Substantia nigra (tissue), 51 donors: ENCODE measurements at places on chromosomes 11 and 22.

DNA sequence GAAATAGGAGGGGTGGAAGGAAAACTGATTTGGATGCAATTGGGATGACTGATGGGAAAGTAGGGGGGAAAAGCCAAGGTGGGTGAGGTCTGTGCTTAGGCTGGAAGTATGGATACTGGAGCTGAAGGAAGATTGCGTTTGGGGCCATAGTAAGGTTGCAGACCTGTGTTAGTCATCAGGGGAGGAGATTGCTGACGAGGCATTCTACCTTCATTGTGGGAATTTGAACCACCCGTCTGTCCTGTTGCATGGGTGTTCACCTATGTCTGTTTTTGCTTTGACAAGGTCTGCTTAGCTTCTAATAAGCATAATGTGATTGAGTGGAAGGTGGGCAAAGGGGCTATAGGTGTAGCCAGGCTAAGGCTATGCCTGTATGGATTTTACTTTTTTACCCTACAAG, 323.8 kb downstream of the BLID start:
- DNase-seq, result no peak

GRCh38 chr11:3001496-3001895, 9.4 kb upstream of the NAP1L4 start:
- DNase-seq, result peak; percentile 85

GRCh38 chr11:32792948-32793475, 1.4 kb downstream of the CCDC73 start:
- peak; percentile 18 for DNase-seq

DNA sequence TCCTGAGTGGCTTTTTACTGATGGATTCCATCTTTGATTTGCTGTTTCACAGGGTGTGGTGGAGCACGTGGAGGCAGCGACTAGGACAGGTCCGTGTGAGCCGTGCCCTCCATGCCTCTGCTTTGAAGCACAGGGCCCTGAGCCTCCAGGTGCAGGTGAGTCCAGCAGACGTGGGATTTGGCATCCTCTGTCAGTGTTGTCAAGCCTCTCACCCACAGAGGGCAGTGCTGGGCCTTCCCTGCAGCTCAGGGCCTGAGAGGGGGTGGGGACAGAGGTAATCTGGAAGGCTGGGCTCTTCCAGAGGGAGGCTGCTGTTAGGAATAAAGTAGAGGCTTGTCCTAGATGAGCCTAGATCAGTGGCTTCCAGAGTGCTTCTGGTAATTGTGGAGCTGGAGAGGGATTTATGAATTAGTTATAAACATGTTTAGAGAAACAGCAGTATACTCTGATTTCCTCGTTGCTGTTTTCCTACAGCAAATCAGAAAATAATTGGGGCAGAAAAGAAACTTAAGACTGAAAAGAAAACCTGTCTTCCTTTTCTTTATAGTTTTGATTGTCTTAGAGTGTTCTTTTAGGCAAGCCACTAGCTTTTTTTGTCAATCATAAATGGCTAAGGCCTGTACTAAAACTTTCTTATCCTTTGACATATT, 65.0 kb downstream of the SFI1 start:
- DNase-seq, result peak; percentile 44

DNA sequence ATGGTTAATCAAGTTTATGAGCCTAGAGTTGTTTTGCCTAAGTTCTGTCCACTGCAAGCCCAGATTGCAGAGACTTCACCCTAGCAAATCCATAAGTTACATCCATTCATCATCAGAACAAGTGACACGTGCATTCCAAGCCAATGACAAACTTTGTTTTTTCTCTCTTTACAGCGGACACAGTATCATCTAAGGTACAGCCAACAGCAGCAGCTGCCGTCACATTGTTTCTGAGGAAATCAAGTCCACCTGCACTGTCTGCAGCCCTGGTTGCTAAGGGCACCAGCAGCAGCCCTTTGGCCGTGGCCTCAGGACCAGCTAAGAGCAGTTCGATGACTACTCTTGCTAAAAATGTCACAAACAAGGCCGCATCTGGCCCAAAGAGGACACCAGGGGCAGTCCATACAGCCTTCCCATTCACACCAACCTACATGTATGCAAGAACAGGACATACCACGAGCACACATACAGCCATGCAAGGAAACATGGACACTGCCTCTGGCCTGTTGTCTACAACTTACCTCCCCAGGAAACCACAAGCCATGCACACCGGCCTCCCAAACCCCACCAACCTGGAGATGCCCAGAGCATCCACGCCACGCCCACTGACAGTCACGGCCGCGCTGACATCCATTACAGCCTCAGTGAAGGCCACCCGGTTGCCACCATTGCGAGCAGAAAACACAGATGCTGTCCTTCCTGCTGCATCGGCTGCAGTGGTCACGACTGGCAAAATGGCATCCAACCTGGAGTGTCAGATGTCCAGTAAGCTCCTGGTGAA, 155.8 kb downstream of the C11orf91 start:
- DNase-seq, result no peak

GRCh38 chr11:8745431-8746253, 63.0 kb downstream of the RPL27A start:
- DNase-seq, result no peak

DNA sequence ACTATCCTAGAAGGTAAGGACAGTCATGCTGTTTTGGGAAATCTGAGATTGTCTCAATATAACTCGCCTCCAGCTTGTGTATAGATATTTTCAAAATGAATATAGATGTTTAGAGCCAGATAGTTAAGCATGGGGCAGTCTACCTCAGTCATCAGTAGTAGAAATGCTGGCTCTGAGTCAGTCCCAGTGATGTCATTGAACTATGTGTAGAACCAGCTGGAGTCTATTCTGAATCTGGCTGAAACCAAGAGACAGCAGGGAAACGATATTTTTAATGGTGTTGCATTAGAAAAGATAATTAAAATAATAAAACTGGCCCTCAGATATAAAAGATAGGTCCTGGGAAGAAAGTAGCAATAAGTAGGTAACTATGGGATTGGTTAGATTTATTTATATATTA, 25.9 kb downstream of the PIWIL4 start:
- no peak for DNase-seq

- no peak for DNase-seq
Observed at GRCh38 chr11:125173556-125173955, 9.0 kb downstream of the PKNOX2 start.

- DNase-seq, result no peak
Observed at GRCh38 chr11:91947215-91947820, 277.3 kb upstream of the FAT3 start.

- DNase-seq, result no peak
Observed at GRCh38 chr22:23060612-23061400, 9.5 kb upstream of the GNAZ start.

GRCh38 chr11:44868455-44869421, 81.9 kb downstream of the TP53I11 start:
- no peak for DNase-seq

DNA sequence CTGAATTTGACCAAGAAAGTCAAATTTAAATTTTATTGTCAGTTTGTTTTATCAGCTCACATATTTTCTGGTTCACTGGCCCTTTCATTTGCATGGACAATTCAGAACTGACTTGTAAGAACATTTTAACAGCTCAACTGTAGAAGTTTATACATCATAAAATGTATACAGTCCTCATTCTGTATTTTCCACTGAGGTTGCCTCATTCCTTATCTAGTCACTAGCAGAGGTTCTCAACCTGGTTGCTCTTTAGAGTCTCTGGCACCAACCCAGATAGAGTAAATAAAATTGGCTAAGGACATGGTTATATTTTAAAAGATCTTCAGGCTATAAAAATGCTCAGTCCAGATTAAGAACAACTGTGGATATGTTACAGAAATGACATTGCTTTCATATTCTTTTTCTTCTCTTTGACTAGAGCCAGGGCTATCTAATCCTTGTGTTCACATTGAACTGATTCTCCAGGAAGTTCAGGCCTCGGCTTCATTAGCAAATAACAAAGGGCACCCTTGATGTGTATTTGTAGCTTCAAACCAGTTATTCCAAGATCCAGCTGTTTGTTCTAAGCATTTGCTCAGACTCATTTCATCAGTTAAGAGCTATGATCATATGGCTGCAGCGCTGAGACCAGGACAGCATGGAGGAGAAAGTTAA, 782.5 kb downstream of the ETS1 start:
- no peak for DNase-seq

DNA sequence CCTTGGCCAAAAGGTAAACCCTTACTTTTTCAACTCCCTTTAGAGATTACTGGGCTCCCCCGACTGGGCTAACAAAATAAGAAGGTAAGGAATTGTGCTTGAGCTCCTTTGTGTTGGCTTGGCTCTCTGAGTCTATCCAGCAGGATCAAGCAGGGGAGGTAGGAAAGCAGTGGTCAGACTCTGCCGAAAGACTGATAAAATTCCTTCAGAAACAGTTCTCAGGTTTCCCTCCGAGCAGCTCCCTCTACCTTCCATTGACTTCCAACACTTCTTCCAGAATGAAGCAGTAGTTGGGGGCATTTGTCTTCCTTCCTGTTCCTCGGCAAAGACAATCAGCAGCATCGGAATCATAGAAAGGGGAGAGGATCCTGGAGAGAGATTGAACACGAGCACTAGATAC, 16.1 kb upstream of the CARD18 start:
- DNase-seq, result no peak

- DNase-seq, result no peak
Observed at GRCh38 chr11:10622957-10623791, 54.7 kb upstream of the LYVE1 start.

GRCh38 chr11:17730608-17731462, 3.7 kb upstream of the KCNC1 start:
- peak; percentile 76 for DNase-seq
